ENCODE measurements at places on chromosomes 12 and 14. TPM values are rescaled to one million over a fixed set of nuclear protein-coding genes. Genes with fewer than 3 reads are reported as not detected.
A peak's percentile ranks its signal among the peaks of the same experiment; 100 is the strongest.

ZFYVE26 gene
- total RNA-seq, result 30.8 TPM

C12orf42 gene
- not detected for total RNA-seq

SYT1 gene
- 7.4 TPM for total RNA-seq

RFLNA gene
- total RNA-seq, result 0.54 TPM

INSM2 gene
- not detected for total RNA-seq

DNA sequence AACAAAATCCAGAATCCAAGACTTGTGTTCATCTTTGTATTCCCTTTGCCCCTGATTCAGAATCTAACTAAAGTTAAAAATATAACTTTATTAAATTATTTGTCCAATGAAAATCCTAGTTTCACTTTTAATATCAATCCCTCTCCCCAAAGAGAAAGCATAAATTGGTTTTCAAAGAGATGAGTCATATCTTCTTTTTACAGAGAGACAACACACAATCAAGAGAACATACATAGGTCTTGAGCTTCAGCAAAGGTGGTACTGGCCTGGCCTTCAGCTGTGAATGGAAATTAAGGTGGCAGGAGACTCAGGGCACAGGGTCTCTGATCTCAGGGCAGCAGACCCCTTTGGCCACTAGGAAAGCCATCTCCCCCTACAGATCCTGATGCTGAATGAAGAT lies 4.3 kb upstream of the ASCL1 start:
- DNase-seq, result no peak

GRCh38 chr12:32476446-32476845 lies 77.1 kb downstream of the FGD4 start:
- no peak for DNase-seq

DNA sequence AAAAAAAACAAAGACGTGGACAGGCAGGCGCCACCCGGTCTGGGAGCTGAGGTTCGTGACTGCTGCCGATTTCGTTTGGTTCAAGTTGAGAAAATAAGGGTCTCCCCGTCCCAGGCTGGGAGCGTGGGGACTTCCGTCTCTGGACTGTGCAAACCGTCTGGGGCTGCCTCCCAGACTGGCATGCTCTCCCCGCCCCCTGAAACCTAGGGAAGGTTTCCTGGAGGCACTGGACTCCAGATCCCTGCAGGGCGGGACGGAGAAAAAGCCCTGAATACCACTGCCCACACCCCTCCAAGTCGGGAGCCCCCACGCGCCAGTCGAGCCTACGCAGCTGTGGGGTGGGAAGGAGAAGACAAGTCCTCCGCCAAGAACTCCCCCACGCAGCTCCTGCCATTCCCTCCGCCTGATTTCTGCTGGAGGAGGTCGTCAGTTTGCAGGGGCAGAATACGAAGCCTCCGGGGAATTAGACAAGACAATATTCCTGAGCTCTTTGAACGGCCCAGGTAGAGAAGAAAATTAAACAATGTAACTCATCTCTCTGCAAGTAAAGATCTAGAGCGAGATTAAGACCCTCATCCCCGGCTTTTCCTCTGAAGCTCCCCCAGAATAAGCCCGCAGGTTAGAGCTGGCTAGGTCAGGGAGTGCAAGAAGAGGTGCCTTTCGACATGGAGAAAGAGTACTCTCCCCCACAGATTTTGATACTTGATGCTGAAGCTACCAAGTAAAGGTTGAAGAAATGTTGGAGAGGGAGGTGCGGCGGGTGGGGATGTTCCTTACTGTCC lies 10.4 kb upstream of the HOXC13 start:
- DNase-seq, result no peak

DNA sequence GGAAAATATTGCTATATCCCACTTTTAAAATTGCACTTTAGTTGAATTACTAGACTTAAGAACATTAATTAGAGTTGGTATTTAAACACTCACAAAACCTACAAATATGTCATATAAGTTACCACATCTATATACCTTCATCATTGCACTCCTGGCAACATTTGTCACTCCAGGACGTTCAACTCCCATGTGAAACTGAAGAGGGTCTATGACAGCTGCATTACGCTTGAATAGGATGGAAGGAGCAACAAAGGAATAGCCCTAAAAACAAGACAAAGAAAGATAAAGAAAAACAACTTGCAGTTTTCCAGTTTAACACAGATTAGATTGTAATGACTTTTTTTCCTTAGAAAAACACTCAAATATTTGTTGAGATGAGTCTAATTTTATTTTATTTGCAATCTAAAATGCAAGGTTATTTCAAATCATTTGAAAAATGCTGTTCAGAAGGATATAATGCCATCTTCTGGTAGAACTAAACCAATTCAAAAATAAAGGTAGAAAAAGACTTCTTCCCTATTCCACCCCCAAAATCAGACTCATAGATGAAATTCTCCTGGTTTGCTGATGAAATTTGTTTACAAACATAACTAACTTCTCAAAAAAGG lies 84.3 kb upstream of the TTC7B start:
- no peak for DNase-seq

GRCh38 chr12:32369202-32369601 lies 30.2 kb upstream of the FGD4 start:
- no peak for DNase-seq

- no peak for DNase-seq
Observed at GRCh38 chr14:34937442-34937841, 45.4 kb upstream of the SRP54 start.

- DNase-seq, result no peak
Observed at GRCh38 chr14:26577711-26578110, 20.1 kb downstream of the NOVA1 start.

DNA sequence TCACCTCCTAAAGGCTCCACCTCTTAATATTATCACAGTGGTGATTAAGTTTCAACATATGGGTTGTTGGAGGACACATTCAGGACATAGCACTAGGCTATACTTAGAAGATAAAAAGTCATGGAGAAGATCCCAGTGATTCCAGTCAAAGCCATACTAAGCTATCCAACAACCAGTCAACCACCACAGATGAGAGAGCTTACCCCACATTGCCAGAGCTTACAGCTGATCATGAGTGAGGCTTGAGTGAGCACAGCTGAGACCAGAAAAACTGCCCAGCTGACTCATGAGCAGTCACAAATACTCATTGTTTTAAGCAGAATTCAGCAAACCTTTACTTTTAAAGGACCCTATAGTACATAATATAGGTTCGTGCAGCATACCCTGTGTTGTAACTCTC lies 85.1 kb downstream of the DRAM1 start:
- peak; percentile 23 for DNase-seq

- DNase-seq, result no peak
Observed at GRCh38 chr14:90630171-90630806, 185.9 kb downstream of the TTC7B start.

DNA sequence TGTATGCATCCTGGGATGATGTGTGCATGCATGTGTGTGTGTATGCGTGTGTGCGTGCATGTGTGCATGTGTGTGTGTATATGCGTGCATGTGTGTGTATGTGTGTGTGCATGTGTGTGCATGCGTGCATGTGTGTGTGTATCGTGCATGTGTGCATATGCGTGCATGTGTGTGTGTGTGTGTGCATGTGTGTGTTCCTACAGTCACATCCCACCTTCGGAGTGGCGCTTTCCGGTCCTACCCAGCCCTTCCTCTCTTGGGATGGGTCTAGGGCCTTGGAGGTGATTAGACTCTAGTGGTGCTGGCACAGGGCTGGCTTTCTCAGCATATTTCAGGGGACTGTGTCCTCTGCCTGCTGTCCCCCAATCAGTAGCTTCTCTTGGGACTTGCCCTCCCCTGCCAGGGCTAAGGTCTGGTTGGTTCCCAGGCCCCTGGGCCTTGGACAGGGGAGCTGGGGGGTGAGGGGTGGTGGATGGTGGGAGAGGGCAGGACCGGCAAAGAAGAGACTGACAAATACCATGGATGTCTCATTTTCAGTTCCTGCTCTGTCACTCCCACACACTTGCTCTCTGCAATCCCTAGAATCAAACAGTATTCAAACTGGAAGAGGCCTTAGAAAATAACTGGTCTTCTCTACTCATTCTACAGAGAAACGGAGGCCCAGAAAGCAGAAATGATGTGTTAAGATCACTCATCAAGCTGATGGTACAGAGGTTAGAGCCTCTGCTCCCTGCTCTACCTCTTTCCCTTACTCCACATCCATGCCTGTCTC lies 21.9 kb upstream of the FAIM2 start:
- DNase-seq, result no peak

DNA sequence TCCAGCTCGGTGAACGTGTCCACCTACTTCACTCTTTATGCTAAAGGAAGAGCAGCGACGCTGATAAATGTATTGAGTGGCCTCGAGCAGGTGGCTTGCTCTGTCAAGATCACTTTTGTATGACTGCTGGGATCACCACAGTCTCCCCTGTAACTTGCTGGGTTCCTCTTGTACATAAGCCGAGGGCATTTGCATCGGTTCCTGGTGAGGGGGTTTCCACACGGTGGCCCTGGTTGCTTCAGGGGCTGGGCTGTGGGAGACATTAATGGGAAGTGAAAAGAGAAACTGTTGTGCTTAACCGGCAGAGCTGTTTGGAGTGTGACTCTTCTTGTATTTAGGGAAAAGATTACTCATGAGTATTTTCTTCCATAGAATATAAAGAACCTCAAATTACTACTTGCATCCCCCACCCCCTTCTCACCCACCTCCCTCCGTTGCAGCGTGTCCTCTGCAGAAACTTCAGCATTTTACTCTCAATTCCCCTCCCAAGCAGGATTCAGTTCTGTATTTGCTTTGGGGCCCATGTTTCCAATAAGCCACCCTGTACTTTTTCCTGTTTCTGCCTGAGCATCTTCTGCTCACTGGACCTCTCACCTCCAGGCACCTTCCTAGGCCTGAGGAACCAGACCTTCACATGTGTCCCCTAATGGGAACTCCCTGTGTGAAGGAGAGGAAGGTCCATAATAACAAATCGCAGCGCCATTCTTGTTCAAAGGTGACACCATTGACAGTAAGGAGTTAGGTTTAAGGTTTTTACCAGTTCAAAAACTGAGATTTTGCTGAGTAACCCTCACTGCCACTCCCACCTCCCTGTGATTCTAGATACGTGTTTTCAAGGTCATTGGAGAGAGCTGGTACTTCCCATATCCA lies 187.0 kb downstream of the ETV6 start:
- DNase-seq, result no peak

- no peak for DNase-seq
Observed at GRCh38 chr14:83300476-83301064, 1766.9 kb upstream of the SEL1L start.

GRCh38 chr12:1174659-1175058 lies 183.6 kb downstream of the ERC1 start:
- DNase-seq, result no peak

- no peak for DNase-seq
Observed at GRCh38 chr14:69398818-69399210, 322 bp downstream of the SLC39A9 start.

- no peak for DNase-seq
Observed at GRCh38 chr12:49243631-49244030, 21.3 kb upstream of the TUBA1C start.

DNA sequence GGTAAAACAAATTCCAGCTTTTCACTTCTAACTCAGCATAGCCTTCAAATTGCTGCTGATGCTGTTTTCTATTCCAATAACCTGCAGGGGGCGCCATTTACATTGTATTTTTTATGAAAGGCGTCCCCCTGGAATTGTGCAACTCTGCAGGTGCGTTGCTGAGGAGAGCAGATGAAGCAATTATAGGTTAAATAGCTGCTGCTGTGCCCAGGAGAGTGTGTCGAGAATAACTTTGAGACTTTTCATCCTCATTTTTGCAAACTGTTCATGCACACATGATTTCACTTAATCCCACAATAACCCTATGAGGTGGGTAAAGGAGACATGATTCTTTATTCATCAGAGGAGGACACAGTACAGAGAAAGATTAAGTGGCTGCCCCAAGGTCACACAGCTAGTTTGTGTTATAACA lies 75.7 kb downstream of the MYRFL start:
- peak; percentile 39 for DNase-seq

GRCh38 chr12:125614058-125614457 lies 548.8 kb downstream of the AACS start:
- DNase-seq, result no peak

DNA sequence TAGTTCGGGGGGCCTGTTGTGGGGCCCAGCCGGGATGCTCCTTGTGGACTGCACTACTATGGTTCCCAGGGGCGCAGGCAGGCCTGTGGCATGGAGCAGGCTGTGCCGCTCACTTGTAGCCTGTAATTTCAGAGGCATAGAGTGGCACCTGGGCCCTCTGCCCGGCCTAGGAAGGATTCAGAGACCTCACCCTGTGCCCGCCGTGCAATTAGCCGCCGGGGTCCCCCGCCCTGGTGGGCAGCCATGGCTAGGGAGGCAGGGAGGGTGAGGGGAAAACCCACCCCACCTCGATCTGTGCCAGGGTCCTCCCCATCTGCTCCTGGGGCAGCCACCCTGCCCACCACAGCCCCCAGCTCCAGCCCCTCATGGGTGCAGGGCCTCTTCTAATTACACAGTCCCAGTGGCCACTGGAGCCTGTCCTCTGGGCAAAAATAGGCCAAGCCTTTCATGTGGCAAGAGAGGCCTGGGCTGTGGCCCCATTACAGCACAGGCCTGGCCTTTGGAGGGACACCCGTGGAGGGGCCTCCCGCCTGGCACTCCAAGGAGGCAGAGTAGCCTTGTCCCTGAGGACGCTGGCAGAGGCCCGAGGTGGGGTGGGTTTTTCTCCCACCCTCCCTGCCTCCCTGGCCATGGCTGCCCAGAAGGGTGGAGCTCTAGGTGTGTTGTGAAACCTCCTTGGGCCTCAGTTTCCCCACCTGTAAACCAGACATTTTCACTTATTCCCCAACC lies 5.3 kb upstream of the TMEM119 start:
- DNase-seq, result no peak

DNA sequence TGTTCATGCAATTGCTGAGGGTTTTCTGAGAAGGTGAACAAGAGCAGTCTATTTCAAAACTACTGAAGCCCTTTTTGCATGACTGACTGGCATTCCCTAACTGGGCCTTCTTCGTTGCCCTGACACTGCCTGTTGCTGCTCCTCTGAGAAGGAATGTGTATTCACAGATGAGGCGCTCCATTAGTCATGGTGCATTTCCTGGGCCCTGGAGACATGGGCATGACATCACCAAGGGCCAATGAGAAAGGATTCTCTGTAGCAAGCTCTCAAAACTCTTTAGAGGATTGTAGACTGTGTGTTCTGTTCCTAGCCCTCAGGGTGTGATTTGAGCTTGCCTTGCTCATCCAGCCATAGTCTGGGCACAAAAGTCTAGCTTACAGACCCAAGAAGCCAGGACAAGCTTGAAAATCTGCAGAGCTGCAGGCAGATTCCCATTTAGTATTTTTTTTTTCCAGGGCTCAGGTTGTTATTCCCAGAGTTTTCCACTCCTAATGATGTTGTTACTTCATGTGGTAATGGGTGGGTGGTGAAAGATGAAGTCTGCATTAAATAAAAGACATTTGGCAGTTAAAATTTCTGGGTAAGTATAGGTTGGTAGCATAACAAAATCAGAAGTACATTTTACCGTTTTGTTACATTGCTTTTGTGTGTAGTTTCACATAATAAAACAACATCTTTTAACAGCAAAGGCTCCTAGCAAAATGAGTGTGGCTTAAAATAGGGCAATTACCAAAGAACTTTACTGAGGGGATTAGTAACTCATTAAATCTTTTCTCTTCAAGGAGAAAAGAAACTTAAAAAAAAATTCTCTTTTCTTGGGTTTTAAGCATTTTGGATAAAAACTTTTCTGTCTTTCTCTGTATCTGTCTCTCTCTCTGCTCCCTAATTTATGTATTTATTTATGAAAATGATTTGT lies 318.4 kb downstream of the RAD51B start:
- DNase-seq, result peak; percentile 99
